HS-27A (cell line): ENCODE measurements at places on chromosomes 2 and 18.

- DNase-seq, result no peak
Observed at GRCh38 chr2:201107624-201108023, 8.3 kb upstream of the CFLAR start.

DNA sequence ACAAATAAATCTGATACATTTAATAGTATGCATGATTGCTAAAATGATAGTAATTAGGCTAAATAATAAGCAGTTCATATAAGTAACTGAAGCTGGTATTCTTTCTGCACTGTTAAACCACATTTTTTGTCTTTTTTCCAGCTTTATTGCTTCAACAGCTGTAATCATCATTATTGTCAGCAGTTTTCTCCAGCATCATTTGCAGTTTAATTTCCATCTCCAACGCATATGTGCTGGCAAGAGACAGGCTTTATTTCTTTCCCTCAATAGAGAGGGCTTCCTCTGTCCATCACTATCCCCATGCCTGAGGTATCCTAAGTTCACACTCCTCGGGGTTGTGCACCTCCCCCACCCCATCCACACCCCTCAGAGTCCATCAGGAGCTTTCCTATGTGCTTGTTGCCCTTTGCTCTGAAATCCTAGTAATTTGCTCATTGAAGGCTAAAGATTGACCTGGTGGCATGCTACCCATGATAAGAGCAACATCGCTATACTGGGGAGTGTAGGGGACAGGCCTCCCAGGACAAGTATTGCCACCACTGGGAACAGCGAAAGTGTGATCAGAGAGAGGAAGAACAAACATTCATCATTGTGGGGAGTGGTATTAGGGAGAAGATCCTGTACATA lies 37.1 kb downstream of the B4GALT6 start:
- DNase-seq, result no peak

- DNase-seq, result no peak
Observed at GRCh38 chr2:180790891-180791290, 189.5 kb upstream of the UBE2E3 start.

DNA sequence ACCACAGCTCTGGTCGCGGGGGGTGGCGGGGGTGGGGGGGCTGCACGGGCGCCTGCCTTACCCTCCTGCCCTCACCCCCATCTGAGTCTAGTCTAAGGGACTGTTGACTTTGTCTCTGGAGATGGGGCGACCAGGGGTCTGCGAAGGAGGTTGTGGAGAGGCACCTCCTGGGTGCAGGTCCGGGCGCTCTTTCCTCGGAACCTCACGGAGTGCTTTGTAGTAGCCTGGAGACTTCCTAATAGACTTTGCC lies 141.3 kb downstream of the MEIS1 start:
- no peak for DNase-seq

DNA sequence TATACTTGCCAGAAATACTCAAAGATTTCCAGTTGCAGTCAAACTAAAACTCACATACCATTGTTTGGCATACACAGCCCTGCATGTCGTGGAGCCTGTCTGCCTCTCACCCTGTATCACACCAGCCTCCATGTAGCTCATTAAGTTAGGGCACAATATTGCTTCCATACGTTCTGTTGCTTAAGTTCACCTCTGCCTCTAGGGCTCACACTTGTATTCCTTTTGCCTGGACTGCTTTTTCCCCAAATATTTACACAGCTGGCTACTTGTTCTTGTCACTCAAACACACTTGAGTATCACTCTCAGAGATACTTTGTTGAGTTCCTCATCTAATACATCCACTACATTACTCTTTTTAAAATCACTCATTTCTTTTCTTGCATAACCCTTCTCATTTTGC lies 83.1 kb downstream of the PTH2R start:
- no peak for DNase-seq

- no peak for DNase-seq
Observed at GRCh38 chr18:61844726-61845125, 48.1 kb downstream of the RNF152 start.

DNA sequence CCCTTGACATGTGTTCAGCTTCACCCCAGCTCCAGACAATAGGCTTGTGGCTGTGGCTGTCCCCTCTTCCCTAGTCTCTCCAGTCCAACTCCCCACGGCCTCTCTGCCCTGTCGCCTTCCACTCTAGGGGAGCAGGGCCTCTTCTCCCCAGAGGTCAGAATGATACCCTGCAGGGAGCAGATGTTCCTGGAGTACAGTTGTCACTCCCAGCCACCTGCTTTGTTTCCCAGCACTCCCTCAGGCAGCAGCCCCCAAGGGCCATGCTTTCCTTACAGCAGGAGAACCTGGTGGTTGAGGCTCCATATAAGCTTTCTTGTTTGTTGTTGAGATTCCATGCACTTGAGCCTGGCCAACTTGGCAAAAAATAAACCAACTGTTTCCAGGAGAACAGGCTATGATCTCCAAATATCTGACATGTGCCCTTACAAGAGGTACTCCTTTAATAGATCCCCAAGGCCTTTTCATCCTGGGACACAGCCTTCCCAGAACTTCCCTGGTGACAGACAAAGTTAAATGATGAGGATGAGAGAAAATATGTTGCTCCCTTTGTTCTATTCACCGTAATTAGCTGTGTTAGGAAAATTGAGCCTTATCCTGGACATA lies 45.1 kb downstream of the DPYSL5 start:
- DNase-seq, result no peak
